Cardiac muscle cell (in vitro differentiated cells and primary cell): ENCODE measurements at places on chromosomes 5 and 9. TPM values are rescaled to one million over a fixed set of nuclear protein-coding genes. Genes with fewer than 3 reads are reported as not detected.

Gene RGS7BP
- not detected in 2 replicates for polyA plus RNA-seq

Gene ABLIM3
- polyA plus RNA-seq, result 1.1 and 2.4 TPM in 2 replicates

Gene MYMK
- not detected in 2 replicates for polyA plus RNA-seq

Gene GRAMD2B
- polyA plus RNA-seq, result 13.3 and 26.8 TPM in 2 replicates

Gene TMEM167A
- 105 and 143 TPM in 2 replicates for polyA plus RNA-seq

Gene GRM6
- not detected in 2 replicates for polyA plus RNA-seq

Gene CDX1
- polyA plus RNA-seq, result 0.62 TPM in 1 of 2 replicates, not detected in the other
